ENCODE measurements at places on chromosomes 6 and 20. TPM values are rescaled to one million over a fixed set of nuclear protein-coding genes. Genes with fewer than 3 reads are reported as not detected.

GRCh38 chr20:57573242-57573641 is 12.3 kb downstream of the PCK1 start:
- no peak for DNase-seq

- peak; percentile 60 for DNase-seq
Observed at GRCh38 chr20:21522481-21523280, 8.8 kb upstream of the NKX2-2 start.

- DNase-seq = peak; percentile 74
Observed at GRCh38 chr6:148947621-148948444, 201.0 kb downstream of the UST start.

GRCh38 chr6:42745083-42745639 is 742 bp downstream of the TBCC start:
- DNase-seq = peak; percentile 26

GRCh38 chr20:45964006-45964400 is 8.0 kb downstream of the ZNF335 start:
- DNase-seq = no peak

- DNase-seq = no peak
Observed at GRCh38 chr6:163254341-163254835, 160.1 kb upstream of the QKI start.

The NRN1 gene
- total RNA-seq = not detected
